Osteocyte (in vitro differentiated cells): ENCODE measurements at places on chromosomes 12 and 14. TPM values are rescaled to one million over a fixed set of nuclear protein-coding genes. Genes with fewer than 3 reads are reported as not detected.

- DNase-seq: no peak
- peaks cover 63% of the 10 kb centered on the region for H3K36me3 ChIP-seq
- H3K27me3 ChIP-seq: no peaks in the 10 kb centered on the region
- no peak overlapping the region for H3K4me3 ChIP-seq
- peak overlapping the region; percentile 83 for H3K27ac ChIP-seq
Observed at GRCh38 chr14:102028733-102029132, 58.1 kb downstream of the HSP90AA1 start.

Gene LGR5
- 55.8 and 56.4 TPM in 2 replicates for total RNA-seq

DNA sequence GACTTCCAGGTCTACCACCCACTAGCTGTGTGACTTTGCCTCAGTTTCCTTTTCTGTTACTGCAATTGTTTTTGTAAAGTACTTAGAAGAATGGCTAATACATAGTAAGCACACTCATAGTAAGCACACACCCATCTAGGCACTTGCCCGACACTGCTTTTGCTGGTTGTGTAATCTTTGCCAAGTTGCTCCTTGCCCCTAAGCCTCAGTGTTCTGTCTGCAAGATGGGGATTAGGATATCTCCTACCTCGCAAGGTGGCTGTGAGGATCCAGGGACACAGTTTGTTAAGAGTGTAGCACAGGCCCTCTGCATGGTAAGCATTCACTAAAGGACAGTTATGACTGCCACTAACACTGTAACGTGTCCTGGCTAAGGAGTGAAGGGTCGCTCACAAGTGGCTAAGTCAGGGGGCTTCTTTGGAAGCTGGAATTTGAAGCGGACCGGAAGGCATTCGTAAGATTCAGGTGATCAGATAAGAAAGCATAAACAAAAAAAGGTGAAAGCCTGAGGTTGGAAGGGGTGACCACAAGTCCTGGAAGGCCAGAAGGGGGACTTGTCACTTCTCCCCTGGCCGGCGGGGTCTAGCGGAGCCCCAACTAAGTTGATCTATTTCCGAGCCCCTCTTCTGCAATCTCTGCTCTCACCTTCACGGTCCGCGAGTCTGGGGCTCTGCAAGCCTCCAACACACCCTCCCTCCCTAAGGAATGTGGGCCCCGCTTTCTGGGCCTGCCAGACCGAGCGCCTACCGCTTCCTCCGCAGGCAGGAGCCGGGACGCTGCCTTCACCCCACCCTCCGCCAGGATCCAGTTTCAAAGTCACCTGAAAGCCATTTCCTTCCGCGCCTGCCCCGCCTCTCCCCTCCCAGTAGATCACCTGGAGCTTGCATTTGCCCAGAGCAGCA is 1.5 kb upstream of the PLEKHG3 start:
- DNase-seq: no peak
- peaks cover 6% of the 10 kb centered on the region for H3K27me3 ChIP-seq
- no peak overlapping the region for H3K4me3 ChIP-seq
- H3K27ac ChIP-seq: peak overlapping the region; percentile 81
- H3K36me3 ChIP-seq: no peaks in the 10 kb centered on the region

Gene RNF10
- 139 and 177 TPM in 2 replicates for total RNA-seq
